ENCODE measurements at places on chromosomes 5 and 9.

DNA sequence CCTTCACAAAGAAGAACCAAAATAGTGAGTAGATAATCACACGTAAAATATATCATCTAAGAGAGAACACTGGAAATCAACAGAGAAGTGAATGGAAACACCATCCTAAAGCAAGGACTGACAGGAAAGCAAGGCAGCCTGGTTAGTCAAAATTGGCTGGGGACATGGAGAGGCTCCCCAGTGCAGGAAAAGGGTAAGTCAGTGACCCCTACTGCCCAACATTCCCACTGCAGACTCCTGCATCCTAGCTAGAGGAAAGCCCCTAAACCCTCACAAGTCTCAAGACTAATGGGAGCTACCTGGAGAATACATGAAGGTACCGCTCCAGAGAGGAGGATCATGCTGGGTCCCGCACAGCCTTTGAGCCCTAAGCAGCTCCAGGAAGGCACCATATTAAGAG, 60.1 kb downstream of the ZDHHC21 start:
- DNase-seq, result no peak

DNA sequence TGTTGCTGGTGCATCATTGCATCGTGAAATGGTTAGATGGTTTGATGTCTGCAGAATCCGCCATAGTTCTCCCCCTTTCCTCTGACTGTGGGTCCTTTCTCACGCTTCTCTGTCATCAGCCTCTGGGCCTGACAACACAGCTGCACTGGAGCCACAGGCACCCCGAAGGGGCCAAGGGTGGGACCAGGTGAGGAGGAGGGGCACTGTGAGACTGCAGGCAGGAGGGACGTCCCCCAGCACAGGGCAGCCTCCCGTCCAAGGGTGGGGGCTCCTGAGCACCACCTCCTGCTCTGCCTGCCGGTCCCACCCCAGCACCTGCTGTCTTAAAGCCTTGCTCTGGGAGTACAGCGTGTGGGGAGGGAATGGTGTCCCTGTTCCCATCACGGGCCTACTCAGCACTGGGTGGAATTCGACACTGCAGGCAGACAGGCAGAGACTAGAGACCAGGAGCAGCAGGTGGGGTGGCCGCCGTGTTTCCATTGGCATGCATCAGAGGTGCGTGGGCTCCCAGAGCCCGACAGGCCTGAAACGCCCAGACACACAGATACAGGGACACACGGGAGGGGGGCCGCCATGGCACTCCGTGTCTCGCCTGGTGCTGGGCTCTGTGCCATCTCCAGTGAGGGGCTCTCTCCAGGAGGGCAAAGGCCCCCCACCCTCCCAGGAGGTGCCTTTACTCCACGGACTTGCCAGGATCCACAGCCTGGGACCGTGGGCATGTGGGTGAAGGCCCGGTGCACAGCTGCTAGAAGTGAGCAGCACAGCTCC, 15.0 kb downstream of the CACNA1B start:
- DNase-seq, result no peak

- DNase-seq, result no peak
Measured at GRCh38 chr5:100643473-100643872, 108.3 kb downstream of the FAM174A start.

DNA sequence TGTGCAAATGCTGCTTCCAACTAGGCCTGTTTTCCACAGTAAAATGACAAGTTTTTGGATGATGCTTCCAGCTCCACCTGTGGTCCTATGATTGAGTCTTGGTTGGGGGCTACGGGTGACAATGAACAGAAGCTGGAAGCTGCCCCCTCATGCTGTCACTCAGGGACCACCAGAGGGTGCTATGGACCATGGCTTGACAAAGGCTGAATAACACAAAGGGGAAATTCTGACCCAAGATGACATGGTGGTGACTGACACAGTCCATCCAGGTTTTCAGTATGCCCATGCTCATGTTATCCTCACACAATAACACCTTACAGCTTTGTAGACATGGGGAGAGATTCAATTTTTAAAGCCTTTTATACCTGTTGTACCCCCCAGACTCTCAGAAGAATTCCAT, 23.9 kb upstream of the SAP30L start:
- no peak for DNase-seq

DNA sequence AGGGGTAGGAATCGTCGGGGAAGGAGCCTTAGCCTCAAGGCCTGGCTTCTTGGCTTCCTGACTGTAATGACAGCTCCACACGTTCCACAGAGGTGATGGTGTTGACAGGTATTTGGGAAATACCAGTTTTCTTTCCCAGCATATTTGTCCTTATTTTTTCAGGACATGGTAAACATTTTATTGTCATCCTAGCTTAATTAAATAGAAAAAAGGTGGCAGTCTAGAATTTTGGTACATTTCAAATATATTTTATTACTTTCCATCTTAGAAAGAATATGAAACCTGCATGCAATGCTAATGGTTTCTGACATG, 8.4 kb downstream of the CXCL14 start:
- DNase-seq, result no peak

- no peak for DNase-seq
Measured at GRCh38 chr9:22169727-22170503, 160.8 kb upstream of the CDKN2B start.

All from activated CD4-positive, CD25-positive, alpha-beta regulatory T cell treated with anti-CD3 and anti-CD28 coated beads, Interleukin-2, amount 50 U/mL, for 16 hours (primary cell).